WTC11 (cell line): ENCODE measurements at places on chromosomes 12 and 14.
A peak's percentile ranks its signal among the peaks of the same experiment; 100 is the strongest.

DNA sequence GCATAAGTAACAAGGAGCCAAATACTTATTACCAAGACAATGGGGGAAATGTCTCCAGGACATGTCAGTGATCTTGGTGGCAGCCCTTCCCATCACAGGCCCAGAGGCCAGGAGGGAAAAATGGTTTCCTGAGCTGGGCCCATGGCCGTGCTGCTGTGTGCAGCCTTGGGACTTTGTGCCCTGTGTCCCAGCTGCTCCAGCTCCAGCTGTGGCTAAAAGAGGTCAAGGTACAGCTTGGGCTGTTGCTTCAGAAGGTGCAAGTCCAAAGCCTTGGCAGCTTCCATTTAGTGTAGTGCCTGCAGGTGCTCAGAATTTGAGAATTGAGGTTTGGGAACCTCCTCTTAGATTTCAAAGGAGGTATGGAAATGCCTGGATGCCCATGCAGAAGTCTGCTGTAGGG lies 212.3 kb upstream of the DCN start:
- no peak for DNase-seq

GRCh38 chr14:80982711-80983110 lies 27.3 kb downstream of the TSHR start:
- no peak for DNase-seq

DNA sequence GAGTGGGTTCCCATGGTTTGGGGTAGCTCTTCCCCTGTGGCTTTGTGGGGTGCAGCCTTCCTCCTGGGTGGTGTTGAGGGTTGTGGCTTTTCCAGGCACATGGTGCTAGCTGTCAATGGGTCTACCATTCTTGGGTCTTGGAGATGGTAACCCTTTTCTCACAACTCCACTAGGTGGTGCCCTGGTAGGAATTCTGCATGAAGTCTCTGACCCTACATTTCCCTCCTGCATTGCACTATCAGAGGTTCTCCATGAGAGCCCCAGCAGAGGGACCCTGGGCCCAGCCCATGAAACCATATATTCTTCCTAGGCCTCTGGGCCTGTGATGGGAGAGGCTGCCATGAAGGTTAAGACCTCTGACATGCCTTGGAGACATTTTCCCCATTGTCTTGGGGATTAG lies 1093.3 kb downstream of the SLC16A7 start:
- DNase-seq, result peak; percentile 34

- DNase-seq, result no peak
Measured at GRCh38 chr12:76085520-76085868, 1.0 kb upstream of the NAP1L1 start.

- DNase-seq, result no peak
Measured at GRCh38 chr12:96155781-96156180, 38.4 kb upstream of the ELK3 start.

GRCh38 chr14:76112889-76113624 lies 38.7 kb upstream of the GPATCH2L start:
- peak; percentile 53 for DNase-seq

DNA sequence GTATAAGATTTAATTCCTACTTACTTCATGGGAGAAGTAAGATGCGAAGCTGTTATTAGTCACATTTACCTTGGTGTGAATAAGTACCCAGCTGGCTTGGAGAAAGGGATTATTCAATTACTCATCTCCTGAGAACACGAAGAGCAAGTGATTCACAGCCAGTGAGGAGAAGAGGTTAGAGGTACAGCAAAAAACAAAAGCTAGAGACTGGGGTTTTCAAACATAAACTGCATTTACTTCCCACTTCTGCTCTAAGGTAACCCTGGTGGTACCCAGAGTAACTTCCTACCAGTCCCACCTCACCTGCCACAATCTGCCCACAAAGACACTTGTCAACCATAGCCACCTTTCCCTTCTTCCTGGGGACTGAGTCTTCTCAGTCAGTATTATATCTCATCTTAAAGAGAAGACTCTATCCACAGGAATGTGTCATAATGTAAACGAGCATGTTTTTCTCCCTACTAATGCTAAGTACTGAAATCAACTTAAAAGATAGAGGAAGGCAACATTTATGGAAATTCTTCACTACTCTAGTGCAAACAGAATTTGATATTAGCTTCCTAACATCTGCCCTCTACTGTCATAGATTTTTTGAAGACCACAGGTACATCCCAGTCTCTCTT lies 6.0 kb upstream of the IL22 start:
- no peak for DNase-seq

GRCh38 chr12:92462527-92462926 lies 240.3 kb upstream of the PLEKHG7 start:
- no peak for DNase-seq

GRCh38 chr12:41476499-41477439 lies 288.6 kb downstream of the PDZRN4 start:
- DNase-seq, result no peak

DNA sequence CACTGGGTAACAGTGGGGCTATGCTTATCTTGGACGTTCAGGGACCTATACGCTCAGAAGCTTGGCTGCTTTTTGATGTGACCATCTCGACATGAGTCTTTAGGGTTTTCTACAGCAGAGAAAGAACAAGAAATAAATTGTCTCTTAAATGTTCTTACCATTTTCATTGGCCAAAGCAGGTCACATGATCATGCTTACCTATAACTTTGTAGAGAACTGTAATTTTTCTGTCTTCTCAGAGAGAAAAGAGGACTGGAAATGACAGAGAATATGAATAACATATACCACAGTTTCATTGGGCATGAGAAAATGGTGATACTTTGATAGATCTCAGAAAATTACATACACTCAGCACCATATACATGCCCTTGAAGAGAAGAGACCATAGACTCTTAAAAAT lies 390.9 kb downstream of the NRXN3 start:
- DNase-seq, result no peak

DNA sequence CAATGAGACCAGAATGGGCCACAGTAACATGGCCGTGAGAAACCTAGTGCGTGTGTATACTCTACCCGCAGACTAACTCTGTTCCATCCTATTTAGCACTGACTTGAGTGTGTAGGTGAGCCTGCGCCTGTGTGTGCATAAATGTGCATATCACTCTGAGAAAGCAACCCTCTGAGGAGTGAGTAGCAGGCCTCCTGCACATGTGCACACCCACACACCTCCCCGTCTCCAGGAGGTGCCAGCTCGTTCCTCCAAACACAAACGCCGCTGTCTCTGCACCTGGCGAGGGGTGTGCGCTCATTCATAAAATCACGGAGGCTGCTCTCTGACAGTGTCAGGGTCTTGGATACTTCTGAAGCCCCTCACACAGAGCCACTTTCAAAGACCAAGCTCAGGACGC lies 138.9 kb downstream of the GCH1 start:
- no peak for DNase-seq

- no peak for DNase-seq
Measured at GRCh38 chr12:70448371-70448770, 82.3 kb downstream of the KCNMB4 start.

DNA sequence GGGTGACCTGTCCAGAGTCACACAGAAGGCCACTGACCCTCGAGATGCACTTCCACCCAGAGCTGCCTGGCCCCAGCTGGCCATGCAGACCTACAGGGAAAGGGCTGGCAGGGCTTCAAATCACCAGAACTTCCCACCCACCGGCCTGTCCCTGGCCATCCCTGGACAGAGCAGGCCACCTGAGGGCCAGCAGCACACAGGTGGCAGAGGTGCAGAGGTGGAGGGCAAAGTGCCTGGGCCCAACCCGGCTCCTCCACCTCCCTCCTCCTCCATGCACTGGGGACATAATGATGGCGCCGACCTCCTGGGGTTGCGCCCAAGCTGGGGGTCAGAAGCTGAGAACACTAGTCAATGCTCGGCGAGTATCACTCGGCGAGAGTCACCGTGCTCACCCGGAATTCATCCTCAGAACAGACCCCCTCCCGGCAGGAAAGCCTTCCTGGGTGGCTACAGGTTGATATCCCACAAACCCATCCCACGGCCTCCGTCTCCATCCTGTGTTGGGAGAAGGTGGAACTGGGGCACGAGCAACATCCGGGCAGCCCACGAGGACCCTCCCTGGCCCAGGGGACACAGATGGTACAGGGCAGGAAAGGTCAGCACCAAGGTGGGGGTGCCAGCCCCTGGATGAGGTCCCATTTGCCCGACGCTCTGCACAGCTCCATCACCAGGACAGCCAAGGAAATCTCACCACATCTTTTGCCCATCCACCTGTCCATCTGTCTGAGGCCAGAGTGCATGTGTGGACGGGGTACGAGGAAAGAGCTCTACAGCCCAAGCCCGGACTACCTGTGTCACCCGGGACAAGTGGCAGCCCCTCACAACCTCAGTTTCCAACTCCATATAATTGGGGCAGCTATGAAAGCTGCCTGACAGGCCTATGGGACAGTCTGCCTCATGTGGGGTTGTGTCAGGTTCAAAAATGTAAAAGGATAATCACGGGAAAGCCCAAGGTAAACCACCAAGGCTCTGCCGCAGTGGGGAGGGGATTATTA lies 10.8 kb downstream of the BEGAIN start:
- DNase-seq, result peak; percentile 8

- DNase-seq, result no peak
Measured at GRCh38 chr12:105085501-105085900, 1.2 kb upstream of the ALDH1L2 start.

- no peak for DNase-seq
Measured at GRCh38 chr12:10362325-10362724, 27.5 kb downstream of the KLRK1 start.

- no peak for DNase-seq
Measured at GRCh38 chr14:103561381-103562178, 877 bp downstream of the BAG5 start.
